ENCODE measurements at places on chromosomes 2 and 18.

GRCh38 chr2:215535741-215536140 lies 99.9 kb upstream of the FN1 start:
- no peak for DNase-seq

GRCh38 chr2:118847762-118848172 lies 319 bp upstream of the EN1 start:
- DNase-seq = no peak

DNA sequence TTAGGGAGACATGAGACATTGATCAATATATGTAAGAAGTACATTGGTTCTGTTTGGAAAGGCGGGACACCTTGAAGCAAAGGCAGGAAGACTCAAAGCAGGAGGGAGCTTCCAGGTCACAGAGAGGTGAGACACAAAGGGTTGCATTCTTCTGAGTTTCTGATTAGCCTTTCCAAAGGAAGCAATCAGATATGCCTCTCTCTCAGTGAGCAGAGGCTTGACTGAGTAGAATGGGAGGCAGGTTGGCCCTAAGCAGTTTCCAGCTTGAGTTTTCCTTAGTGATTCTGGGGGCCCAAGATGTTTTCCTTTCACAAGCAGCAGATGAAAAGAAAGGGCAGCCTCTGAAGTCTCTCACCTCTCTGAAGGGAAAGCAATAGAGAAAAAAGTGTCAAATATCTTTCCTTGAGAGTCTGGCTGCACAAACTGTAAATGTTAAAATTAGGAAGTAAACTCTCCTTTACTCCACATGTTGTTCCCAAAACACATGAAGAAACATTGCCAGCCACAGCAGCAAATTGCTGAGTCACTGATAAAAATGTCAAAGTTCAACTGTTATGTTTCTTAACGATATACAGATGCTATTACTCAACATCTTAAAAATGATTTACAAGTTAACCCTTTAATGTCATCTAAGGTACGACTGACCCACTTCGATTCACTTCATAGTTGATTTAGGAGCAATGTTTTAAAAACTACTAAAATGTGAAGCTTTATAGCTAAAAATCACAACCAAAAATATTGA lies 40.3 kb downstream of the CYB5A start:
- no peak for DNase-seq

DNA sequence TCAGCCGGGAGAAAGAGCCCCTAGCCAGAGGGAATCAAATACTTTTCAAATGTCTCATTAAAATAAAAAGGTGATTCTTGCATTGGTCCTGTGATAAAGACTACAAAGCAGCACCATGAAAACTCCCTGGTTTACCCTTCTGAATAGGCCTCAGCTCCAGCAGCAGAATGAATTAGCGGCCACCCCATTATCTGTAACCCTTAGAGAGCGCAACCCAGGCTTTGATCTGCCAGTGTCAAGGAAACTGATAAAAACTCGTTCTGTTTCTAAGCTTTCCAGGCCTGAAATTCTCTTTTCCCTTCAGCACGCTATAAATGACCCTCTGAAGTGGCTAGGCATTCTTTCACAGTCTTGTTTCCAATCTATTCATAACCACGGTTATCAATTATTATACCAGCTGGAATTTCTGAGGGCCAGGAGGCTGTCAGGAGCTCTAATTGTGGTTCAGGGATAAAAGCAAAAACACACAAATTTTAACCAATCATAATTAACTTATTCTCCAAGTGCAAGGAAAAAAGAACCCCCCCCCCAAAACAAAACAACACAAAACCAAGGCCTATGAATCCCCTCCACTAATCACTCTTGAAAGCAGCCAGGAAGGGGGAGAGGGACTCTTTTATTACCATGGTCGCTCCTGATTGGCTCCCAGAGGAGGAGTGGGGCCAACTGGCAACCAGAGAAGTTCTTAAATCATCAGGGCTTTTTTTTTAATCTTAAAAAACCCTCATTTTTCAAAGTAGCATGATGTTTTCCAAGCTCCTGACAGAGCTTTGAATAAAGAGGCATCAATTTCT lies 258.9 kb downstream of the CYRIA start:
- no peak for DNase-seq

GRCh38 chr18:78996741-78997490 lies 17.3 kb downstream of the SALL3 start:
- DNase-seq = no peak

DNA sequence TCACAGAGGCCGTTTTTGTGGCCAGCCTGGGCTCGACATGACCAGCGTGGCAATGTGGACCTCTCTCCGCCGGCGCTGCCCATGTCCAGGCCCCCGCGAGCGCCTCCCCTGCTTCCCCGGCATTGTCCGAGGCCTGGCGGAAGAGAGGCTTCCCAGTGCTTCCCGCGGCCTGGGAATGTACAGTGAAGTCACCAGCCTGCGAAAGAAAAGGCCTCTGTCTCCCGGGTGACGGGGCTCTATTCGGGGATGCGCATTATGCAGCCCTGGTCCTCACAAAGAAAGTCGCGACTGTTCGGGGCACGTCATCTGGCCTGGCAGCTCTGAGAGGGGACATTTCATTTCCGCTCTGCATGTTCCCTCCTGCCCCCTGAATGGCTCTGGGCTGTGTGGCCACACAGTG lies 109.2 kb upstream of the AGAP1 start:
- no peak for DNase-seq

DNA sequence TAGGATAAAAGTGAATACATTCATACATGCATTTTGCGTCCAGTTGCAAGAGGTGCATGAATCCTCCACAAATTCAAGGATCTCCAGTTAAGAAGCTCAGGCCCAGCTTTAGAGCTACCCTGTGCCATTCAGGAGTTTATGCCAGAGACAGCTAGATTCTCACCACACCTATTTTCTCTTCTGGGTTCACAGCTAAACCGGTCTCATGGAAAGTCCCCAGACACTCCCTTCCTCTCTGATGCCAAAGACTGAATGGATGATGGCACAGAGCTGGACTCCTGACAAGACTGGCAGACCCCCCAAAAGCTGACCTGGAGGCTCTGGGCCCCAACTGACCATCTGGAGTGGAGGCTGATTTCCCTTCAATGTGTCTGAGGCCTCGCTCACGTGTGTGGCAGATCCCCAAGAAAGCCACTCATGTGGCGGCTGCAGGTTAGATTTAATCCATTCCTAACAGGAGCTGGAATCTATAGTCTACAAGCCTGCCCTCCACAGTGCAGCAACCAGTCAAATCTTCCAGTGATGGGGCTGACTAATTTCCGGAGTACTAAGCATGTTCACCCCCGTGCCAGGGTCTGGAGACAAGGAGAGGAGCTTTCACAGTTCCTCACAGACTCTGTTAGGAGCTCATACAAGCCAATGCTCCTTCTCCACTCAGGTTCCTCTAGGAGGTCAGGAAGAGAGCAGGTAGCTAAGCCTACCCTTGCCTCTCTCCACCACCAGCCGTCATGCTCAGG lies 257.1 kb downstream of the BCL11A start:
- DNase-seq = no peak

DNA sequence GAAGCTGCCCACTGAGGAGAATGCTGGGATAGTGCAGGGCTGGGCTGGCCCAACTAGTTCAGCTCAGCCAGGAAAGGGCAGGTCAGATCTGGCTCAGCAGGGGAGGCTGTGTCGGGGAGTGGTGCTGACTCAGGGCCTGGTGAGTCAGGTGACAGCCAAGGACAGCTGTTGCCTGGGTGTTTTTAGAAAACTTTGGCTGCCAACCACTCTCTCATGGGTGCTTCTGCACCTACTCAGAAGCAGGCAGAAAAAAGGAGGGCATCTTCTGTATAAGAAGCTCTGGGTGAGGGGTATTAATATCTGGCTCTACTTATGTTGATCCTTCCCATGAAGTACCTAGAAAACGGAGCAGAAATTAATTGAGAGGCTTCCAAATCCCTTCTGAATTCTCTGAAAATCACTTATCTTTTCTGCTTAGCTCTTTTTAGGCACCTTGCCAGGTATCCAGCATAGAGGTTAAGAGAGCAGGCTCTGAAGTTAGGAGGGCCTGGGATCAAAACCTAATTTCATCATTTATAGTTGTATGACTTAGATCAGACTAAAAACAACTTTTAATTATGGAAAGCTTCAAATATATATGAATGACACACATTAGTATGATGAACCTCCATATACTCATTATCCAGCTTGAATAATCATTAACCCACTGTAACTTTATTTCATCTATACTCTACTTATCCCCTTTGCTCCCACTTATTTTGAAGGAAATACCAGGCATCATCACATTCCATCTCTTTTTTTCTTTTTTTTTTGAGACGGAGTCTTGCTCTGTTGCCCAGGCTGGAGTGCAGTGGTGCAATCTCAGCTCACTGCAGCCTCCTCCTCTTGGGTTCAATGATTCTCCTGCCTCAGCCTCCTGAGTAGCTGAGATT lies 15.5 kb upstream of the RAB10 start:
- DNase-seq = no peak

GRCh38 chr2:41101281-41101680 lies 649.4 kb upstream of the SLC8A1 start:
- no peak for DNase-seq
